ENCODE measurements at places on chromosomes 5 and 9.
A peak's percentile ranks its signal among the peaks of the same experiment; 100 is the strongest.

DNA sequence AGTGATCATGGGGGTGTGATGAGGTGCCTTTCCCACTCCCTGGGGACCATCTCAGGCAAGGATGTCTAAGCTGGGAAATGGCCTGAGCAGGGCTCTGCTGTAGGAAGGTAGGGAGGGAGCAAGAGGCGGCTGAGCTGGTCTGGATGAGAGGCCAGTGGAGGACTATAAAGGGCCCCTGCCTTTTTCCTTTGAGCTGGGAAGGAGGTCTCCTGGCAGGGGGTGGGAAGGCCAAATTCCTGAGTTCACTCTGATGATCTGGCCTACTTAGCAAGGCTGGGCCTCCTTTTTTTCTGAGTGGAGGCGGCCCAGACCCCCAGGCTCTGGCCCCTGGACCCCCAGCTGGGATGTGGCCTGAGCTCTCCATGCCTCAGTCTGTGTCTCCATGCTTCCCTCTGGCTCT lies 14.3 kb upstream of the PITX1 start:
- DNase-seq, result no peak

DNA sequence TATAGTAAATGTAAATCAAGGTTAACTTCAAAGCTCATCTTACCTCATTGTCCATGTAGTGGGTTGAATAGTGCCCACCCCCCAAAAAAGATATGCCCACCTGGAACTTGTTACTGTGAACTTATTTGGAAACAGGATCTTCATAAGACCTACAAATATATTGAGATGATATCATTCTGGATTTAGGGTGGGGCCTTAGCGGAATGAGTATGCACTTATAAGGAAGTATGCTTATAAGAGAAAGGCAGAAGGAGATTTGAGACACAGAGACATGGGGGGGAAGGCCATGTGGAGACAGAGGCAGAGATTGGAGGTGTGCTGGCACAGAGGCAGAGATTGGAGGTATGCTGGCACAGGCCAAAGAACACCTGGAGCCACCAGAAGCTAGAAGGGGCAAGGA lies 2.6 kb upstream of the PRRC1 start:
- no peak for DNase-seq

GRCh38 chr9:129052592-129052991 lies 16.2 kb downstream of the MIGA2 start:
- DNase-seq, result no peak

DNA sequence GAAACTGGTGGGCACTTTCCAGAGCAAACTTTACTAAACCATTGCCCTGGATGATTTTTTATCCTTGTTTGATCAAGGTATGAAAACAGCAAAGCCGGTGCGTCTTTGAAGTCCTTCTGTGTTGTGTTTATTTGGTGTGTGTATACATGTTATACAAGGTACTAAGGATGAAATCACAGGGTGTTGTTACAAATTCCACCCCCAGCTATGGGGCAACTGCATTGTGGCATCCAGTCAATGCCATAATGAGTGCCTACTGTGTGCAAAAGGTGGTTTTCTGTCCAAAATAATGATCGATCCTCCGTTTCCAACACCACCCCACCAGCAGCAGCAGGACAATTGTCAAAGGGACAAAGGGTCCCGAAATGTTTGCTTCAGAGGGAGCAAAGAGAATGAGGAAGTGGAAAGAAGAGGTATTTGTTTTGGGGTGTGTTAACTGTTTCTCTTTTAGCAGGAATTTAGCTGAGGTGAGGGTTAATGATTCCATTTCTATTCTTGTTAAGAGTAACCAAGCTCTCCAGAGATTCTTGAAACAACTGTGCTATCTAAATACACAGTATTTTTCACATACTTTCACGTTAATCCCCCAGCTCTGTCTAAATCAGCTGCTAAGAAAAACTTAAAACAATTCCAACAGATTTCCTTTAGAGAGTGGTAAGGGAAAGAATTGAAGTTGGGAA lies 568.7 kb upstream of the KLF4 start:
- no peak for DNase-seq

DNA sequence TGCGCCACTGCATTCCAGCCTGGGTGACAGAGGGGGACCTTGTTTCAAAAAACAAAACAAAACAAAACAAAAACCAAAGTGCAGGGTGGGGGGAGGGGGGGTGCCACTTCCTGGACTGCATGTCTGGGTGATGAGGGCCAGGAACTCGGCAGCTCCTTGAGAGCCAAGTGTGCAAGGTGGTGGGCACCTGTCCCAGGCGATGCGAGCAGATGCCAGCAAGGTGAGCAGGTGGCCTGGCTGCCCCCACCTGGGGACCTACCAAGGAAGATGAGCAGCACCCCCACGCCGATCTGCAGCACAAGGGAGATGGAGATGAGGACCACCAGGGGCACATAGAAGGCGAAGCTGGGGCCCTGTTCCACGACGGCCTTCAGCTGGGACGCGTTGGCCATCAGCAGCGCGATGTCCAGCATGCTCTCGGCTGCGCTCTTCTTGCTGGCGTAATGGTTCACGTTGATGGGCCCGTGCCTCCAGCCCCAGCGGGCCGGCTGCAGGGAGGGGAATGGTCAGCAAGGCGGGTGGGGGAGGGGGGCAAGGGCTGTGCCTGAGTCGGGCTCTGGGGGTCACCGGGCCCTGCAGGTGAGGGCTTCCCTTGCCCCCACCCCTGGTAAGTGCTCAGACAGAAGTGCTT lies 7.8 kb downstream of the NINJ1 start:
- no peak for DNase-seq

DNA sequence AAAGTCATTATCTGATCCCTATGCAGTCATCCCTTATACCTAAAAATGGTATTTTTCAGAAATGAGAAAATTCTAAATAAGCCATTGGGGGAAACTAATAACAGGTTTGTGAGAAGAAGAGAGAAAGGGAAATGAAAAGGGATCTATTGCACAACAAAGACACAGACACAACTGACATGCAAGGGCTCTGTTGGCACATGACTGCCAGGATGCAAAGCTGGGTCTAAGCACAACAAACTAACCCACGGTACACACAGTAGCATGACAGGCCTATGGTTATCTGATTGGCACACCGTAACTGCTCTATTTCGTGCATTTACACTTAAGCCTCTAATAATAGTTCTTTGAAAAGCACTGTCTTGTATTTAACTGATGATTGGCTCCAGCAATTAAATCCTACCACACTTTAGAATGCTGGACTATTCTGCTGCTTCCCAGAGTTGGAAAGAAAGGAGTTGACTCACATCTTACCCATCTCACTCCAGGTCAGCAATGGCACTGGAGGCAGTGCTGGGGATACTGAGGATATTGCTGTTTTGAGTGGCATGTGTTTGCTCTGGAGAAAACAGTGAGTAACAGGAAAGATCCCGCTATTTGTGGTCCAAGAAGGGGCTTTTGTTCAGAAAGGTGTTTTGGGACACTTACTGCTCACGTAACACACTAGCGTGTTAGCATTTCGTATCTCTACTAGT lies 328.3 kb downstream of the GLIS3 start:
- DNase-seq, result no peak

GRCh38 chr9:8850914-8851313 lies 1051.3 kb upstream of the DMAC1 start:
- DNase-seq, result no peak

GRCh38 chr9:119998614-119999013 lies 581.4 kb downstream of the CDK5RAP2 start:
- no peak for DNase-seq

GRCh38 chr9:20083390-20083789 lies 294.6 kb upstream of the SLC24A2 start:
- no peak for DNase-seq

- no peak for DNase-seq
Observed at GRCh38 chr5:132430746-132431145, 59.8 kb downstream of the IRF1 start.

DNA sequence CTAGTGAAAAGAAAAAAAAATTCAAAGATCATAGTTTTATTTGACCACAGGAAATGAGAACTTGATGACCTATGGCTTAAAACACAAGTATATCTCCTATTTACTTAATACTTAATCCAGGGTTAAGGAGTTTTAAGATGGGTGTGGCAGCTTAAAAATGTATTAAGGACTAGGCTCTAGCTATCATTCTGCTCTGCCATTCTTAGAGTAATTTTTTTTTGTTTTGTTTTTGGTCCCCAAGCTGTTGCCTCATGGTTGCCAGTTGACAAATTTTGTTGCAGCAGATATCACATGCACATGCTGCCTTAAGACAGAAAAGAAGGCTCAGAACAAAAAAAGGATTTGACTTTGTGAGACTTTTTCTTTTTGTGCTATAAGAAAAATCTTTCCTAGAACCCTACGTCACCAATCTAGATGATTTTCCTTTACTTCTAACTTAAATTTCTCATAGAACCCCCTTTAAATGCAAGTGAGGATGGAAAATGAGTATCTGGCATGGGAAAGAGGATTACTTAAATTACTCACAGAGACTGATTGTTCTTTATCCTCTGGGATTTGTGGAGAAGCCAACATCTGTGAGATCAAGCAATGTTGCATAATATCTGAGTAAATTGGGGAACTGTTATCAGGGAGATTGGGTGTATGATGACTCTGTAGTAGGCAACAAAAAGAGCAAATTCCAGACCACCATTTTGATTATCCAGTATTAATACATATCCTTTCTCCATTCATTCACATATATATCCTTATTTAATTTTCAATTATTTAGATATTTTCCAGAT lies 364.7 kb upstream of the CD180 start:
- no peak for DNase-seq

- DNase-seq, result no peak
Observed at GRCh38 chr9:69463497-69464068, 138.6 kb downstream of the ENTREP1 start.

DNA sequence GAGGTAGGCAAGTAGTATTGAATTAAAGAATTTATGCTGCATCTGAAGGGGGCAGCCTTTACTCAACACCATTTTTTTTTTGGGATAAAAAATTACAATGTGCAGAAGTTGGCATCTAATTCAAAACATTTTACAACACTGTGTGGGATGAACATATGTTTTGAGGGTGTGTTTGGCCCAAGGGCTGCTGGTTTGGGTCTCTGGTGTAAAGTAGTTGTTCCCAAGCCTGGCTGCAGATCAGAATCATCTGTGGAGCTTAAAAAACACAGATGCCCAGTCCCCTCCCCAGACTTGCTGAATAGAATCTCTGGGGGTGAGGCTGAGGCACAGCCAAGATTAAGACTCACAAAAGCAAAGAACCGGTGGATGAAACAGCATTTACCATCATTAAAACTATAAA lies 33.0 kb upstream of the PDZD2 start:
- DNase-seq, result no peak

- DNase-seq, result no peak
Observed at GRCh38 chr9:137041124-137041523, 4.9 kb downstream of the NPDC1 start.

- DNase-seq, result no peak
Observed at GRCh38 chr5:98975223-98975622, 46.4 kb upstream of the CHD1 start.

DNA sequence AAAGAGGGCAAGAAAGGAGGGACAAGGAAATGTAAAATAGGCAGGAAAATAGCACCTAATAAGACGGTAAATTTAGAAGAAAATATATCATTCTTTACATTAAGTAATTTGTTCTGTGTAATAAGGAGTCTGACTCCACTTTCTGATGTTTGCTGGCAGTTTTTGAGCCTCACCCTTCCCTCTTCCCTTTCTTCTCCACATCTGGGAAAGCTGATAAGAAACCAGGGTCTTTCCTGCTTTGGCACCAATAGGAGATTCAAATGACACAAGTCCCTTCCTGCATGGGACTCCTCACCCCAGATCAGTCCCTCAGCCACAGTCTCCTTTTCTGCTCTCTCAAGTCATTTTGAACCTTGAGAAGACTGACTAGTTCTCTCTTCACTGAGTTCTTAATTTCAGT lies 31.2 kb upstream of the LECT2 start:
- no peak for DNase-seq

DNA sequence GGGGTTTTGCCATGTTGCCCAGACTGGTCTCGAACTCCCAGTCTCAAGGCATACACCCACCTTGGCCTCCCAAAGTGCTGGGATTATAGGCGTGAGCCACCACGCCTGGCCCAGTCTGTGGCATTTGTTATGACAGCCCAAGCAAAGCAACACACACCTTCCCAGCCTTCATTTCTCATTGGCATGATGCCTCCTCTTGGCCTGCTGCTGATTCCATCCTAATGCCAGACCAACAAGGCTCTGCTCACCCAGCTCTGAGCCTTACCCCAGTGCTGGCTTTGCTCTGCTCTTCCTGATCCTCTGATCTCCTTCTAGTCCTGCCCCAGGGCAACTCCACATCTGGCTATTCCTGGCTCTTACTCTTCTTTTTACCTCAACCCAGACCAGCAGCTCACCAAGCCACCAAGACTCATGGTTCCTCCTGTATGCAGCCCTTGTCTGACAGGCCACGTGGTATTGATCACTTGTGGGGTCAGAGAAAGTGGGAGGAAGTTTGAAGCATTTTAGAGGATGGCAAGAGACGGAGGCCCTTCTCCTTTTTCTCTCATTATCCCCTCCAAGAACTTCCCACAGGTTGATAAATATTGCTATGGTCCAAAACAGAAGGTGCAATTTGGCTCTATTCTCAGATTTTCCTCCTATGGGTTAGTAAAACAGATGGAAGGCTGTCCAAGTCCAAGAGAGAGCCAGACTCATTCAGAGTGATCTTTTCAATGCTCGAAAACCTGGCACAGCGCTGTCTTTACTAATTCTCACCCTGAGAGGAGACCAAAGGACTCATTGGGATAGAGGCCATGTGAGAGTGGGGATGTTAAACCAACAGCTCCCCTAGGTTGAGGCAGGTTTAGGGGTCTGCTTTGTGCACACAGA lies 958 bp downstream of the CD180 start:
- DNase-seq, result no peak

DNA sequence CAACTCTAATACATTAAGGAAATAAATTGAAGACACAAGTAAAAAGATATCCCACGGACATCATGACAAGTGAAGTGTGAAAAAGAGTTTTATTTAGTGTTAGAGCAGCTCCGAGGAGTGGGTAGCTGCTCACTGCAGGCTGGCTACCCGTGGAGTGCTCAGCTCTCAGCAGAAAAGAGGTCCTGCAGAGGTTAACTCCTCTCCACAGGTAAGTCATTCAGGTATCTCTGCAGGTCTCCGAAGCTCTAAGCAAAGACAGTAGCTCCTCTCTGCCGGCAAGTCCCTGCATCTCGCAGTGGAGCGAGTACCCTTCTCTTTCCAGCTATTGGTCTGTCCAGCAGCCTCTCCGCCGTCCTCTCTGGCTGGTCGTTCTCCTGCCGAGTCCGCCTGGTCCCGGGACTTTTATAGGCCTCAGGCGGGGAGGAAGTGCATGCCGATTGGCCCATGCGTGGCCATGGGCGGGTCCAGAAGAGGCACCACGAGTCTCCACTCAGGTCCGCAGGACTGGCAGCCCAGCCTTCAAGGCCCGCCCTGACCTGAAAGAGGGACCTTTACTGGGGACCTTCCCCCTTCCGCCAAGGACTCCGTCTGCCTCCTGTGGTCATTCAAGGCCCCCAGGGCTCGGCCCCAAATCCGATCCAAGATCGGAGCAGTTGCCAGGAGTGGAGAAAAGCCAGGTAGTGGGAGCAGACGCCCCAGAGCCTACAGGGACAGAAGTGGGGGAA lies 29.9 kb downstream of the BTNL9 start:
- no peak for DNase-seq

DNA sequence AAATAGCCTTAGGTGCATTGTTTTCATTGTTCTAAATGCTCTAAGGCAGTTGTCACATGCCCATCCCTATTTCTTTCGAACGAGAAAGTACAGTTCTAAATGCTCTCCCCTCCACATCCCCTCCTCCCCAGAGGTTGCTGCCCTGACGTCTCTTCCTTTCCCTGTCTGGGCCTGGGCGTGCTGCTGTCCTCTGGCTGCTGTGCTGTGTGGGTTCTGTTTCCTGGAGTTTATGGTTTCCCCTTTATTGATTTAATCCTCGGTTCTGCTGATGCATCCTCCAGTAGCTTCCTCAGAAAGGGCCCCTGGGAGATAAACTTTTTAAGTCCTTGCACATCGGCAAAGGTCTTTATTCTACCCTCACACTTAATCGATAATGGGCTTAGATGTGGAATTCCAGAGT lies 48.8 kb downstream of the MVB12B start:
- DNase-seq, result peak; percentile 90

GRCh38 chr5:143972068-143972467 lies 160.1 kb downstream of the HMHB1 start:
- DNase-seq, result no peak

Data from Kasumi-1 (cell line).